Right ventricle myocardium superior (tissue), 1 donor: ENCODE measurements at places on chromosomes 4 and X. TPM values are rescaled to one million over a fixed set of nuclear protein-coding genes. Genes with fewer than 3 reads are reported as not detected.

The CFI gene
- total RNA-seq = 10.6 TPM

The MAD2L1 gene
- total RNA-seq = 1.7 TPM

The RGN gene
- total RNA-seq = 17.7 TPM

The RTL9 gene
- total RNA-seq = 0.35 TPM

The GABRE gene
- total RNA-seq = 28.0 TPM

DNA sequence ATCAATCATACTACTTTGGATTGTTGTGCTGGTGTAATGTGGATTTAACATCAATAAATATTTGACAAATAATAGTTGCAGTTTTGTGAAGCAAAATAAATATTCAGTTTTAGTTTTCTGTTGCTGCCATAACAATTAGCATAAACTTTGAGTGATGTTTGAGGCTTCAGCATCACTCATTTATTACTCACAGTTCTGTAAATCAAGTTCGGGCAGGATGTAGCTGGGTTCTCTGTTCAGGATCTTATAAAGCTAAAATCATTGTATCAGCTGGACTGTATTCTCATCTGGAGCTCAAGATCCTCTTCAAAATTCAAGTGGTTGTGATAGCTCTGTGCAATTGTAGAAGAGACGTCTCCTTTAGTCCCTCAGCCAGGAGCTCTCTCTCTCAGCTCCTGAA lies 81.7 kb downstream of the CBR4 start:
- no peak for DNase-seq

GRCh38 chr4:104334410-104334809 lies 160.3 kb downstream of the CXXC4 start:
- no peak for DNase-seq

- no peak for DNase-seq
Measured at GRCh38 chr4:88962396-88962795, 94.6 kb downstream of the FAM13A start.

DNA sequence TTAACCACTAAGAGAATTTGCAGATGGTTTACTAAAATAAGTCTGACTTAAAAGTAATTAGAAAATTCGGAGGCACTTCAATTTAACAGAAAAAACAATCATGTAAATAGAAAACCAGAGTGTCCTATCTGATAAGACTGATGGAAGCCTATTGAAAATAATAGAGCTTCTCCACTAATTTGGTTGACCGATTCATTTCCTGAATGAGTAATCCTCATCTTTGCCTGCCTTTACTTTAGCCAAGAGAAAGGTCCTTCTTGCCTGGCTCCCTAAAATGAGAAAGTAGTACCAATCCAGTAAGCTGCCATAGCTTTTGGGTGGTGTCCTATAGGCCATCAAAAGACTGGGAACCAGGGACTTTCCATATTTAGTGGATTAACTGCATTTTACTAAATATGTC lies 48.4 kb downstream of the KCNIP4 start:
- no peak for DNase-seq

DNA sequence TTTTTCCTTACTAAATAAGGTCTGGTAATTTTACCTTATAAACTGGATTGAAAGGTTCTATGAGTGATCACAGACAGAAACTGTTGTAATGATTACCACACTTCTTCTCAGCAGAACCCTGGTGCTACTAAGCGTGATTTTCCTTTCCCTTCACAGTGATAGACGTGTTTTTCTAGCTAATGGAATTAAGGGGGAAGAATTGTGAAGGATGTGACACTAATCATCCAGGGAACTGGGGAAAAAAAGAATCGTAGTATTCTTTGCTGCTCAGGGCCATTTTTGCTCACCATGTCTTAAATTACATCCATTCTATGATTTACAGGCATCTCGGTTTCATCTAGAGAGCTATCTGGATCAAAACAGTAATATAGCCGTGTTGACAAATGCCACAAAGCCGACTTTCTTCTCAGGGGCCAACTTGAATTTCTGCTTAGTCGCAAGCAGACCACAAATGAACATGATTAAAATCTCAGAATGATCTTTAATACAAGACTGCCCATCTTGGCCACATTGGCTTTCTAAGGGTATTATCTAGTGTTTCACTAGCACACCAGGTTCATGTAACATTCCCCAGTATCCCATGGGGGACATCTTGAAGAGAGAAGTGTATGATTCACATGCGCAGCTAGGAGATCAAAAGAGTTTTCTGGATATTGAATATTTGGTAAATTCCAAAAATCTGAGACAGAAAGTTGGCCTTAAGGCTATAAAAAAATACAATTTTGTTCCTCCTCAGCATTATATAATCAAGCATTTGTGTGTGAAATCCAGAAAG lies 154.0 kb downstream of the UGT8 start:
- DNase-seq = no peak

- no peak for DNase-seq
Measured at GRCh38 chrX:125627676-125628075, 308.0 kb downstream of the TEX13C start.

- DNase-seq = no peak
Measured at GRCh38 chr4:120286813-120287212, 220.2 kb upstream of the MAD2L1 start.

GRCh38 chr4:13950491-13950890 lies 323.0 kb upstream of the BOD1L1 start:
- no peak for DNase-seq

- no peak for DNase-seq
Measured at GRCh38 chrX:107996124-107996523, 14.0 kb upstream of the TEX13B start.

- DNase-seq = no peak
Measured at GRCh38 chrX:72141372-72142004, 9.8 kb upstream of the RTL5 start.

DNA sequence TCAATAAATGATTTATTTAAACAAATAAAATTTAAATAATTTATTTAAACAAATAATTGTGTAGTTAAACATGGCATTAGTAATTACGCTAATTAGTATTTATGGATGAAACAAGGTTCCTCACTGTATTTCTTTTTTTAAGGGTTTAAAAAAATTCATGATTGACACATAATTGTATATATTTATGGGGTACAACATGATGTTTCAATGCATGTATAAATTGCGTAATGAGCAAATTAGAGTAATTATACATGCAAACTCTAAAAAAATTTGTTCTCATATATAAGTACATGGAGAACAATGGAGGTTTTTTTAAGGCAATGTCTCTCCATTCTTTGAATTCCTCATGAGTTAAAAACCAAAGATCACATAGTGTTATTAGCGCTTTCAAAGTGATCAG lies 115.7 kb upstream of the KLF3 start:
- DNase-seq = no peak

GRCh38 chr4:40506066-40506465 lies 123.6 kb downstream of the RBM47 start:
- no peak for DNase-seq

DNA sequence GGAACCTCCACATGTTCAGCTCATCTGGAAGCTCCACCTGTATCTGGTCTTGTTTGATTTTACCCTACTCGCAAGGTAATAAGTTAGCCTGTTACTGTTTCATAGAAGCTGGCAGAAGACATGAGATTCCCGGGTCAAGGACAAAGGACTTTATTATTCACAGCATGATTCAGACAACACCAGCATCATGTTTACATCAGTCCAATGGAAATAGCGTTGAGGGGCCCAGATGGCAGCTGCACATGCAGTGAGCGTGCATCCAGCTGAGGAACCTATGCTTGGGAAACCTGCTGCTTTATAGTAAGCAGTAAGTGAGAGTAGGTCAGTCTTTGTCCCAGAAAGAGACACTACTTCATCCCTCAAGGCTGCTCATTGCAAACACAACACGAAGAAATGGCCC lies 19.8 kb downstream of the TSPAN5 start:
- no peak for DNase-seq

DNA sequence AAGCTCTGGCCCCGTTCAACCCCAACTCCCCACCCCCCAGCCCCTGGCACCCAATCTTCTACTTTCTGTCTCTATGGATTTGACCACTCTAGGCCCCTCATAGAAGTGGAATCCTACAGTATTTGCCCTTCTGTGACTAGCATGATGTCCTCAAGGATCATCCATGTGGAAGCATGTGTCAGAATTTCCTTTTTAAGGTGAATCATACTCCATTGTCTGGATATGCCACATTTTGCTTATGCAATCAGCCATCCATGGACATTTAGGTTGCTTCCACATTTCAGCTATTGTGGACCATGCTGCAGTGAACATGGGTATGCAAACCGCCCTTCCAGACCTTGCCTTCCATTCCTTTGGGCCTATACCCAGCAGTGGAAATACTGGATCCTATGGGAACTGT lies 15.5 kb downstream of the CCNQ start:
- DNase-seq = no peak

- no peak for DNase-seq
Measured at GRCh38 chr4:107066621-107067020, 30.5 kb upstream of the DKK2 start.

GRCh38 chr4:31034550-31034949 lies 314.4 kb downstream of the PCDH7 start:
- DNase-seq = no peak
